ENCODE measurements at places on chromosomes 5 and 9. TPM values are rescaled to one million over a fixed set of nuclear protein-coding genes. Genes with fewer than 3 reads are reported as not detected.

FGF18 gene
- not detected for total RNA-seq

TPD52L3 gene
- total RNA-seq = not detected

SLC46A2 gene
- not detected for total RNA-seq

TMEM174 gene
- total RNA-seq = not detected

PPP3R2 gene
- total RNA-seq = not detected

BTNL9 gene
- total RNA-seq = not detected
